ENCODE measurements at places on chromosomes 3 and 15. TPM values are rescaled to one million over a fixed set of nuclear protein-coding genes. Genes with fewer than 3 reads are reported as not detected.

Gene CCR2
- total RNA-seq = not detected

Gene PLAAT1
- not detected for total RNA-seq

Gene SLC51A
- not detected for total RNA-seq

Gene GNAT1
- total RNA-seq = not detected

Gene IFT57
- 38.4 TPM for total RNA-seq

Gene CCR3
- not detected for total RNA-seq

Gene TRH
- not detected for total RNA-seq
